Ovary (tissue), 10 donors: ENCODE measurements at places on chromosomes 1 and 21.

- no peak for DNase-seq
These were observed 23.3 kb downstream of the WNT2B start for GRCh38 chr1:112532064-112532463.

GRCh38 chr1:245337829-245338484 lies 183.2 kb downstream of the KIF26B start:
- no peak for DNase-seq

DNA sequence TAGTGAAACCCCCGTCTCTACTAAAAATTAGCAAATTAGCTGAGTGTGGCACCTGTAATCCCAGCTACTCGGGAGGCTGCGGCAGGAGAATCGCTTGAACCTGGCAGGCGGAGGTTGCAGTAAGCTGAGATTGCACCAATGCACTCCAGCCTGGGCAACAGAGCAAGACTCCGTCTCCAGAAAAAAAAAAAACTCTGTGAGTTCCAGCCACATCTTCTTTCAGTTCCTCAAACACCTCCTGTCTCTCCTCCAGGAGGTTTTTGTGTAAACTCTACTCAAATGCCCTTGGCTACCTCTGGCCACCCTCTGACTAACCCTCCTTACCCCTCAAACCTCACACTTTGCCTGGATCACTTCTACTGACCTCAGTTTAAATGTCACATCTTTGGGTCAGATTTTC lies 38.1 kb downstream of the RCSD1 start:
- no peak for DNase-seq

DNA sequence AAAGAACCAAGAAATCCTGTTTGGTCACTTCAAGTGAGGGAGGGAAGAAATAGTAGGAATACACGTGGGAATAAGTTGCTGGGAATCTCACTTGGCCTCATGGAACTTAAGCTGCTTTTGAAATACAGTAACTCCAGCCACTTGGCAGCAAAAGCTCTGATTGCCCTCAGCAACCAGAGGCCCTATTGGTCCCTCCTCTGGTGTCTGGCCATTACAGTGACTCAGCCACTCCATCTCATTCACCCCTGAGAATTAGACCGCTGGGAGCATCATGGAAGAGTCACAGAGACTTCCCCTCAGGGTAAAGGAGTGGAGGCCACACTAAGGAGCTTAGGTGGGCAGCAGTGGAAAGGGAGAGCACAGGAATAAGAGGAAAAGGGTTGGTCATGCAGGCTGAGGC lies 99.6 kb downstream of the ELAVL4 start:
- no peak for DNase-seq

DNA sequence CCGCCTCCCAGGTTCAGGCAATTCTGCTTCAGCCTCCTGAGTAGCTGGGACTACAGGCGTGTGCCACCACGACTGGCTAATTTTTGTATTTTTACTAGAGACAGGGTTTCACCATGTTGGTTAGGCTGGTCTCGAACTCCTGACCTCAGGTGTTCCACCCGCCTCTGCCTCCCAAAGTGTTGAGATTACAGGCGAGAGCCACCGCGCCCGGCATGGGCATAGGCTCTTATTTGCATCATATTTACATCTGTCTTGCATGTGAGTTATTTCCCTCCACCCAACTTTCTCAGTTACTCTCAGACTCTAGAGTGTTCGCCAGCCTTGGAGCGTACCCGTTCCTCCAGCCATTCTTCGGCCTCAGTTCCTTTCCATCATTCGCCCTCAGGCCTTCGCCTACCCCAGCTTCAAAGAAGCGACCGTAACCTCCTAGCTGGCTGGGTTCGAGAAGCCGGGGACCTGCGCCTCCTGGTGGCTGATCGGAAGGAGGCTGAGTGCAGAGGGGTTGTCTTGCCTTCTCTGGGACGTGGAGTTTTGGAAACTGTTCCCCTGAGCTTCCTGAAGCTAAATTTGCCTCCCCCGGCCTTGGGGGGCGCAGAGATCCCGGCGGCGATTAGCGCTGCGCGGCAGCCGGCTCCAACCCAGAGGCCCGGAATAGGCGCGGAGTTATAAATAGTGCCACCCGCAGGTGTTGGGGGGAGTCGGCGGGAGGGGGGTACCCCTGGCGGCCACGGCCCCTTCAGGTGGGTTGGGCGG lies 3.6 kb upstream of the ZBTB7B start:
- peak; percentile 81 for DNase-seq

- DNase-seq = no peak
These were observed 121.0 kb upstream of the UBE2U start for GRCh38 chr1:64082459-64082858.

- no peak for DNase-seq
These were observed 82.1 kb downstream of the NENF start for GRCh38 chr1:212514782-212515181.

- DNase-seq = no peak
These were observed 10.4 kb upstream of the UHMK1 start for GRCh38 chr1:162487241-162487640.

GRCh38 chr1:25756215-25756614 lies 43.8 kb upstream of the SELENON start:
- DNase-seq = no peak

GRCh38 chr21:16258844-16259611 lies 529.2 kb downstream of the USP25 start:
- DNase-seq = no peak

- DNase-seq = no peak
These were observed 33.5 kb upstream of the CCDC27 start for GRCh38 chr1:3718764-3719163.

- DNase-seq = peak; percentile 56
These were observed 73.9 kb downstream of the RAP1GAP start for GRCh38 chr1:21594935-21595897.

- no peak for DNase-seq
These were observed 2.2 kb upstream of the USP24 start for GRCh38 chr1:55217226-55217986.

DNA sequence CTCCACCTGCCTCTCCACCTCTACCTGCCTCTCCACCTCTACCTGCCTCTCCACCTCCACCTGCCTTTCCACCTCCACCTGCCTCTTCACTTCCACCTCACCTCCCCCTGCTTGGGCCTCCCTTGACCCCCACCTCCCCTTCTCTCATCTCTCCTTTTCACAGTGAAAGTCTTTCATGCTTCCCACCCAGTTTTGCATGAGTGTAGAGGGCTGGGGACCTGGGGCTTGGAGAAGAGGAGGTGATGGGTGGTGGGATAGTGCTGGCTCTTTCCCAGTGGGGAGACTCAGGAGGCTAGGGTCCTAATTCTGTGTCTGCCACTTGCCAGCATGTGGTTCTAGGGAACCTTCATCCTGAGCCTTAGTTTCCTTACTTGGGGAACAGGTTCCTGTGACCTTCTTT lies 316.2 kb upstream of the C1orf174 start:
- DNase-seq = no peak

GRCh38 chr1:235946571-235946981 lies 79.9 kb upstream of the LYST start:
- no peak for DNase-seq

GRCh38 chr1:28751315-28752060 lies 14.7 kb downstream of the YTHDF2 start:
- no peak for DNase-seq

- DNase-seq = no peak
These were observed 58.9 kb downstream of the FBXO2 start for GRCh38 chr1:11595285-11595684.

GRCh38 chr1:161987872-161988271 lies 35.8 kb downstream of the OLFML2B start:
- DNase-seq = no peak

DNA sequence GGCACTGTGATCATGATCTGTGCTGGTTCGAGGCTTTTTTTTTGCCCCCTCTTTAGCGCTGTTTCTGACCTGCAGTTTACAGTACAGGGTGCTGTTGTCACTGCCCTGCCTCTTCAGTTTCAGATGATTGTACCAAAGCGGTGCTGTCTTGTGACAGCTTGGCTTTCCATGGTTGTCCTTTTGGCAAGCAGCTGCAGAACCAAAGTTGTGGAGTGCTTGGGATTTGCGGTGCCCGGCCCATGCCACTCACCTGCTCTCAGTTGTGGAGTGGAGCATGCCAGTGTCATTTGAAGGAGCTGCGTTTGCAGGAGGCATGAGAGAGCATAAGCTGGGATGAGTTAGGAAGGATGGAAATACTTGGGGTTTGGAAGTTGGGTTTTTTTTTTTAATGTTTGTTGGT lies 48.4 kb downstream of the DOP1B start:
- DNase-seq = no peak

GRCh38 chr21:20997636-20998455 lies at the start of gene NCAM2:
Gene NCAM2 (plus strand): TSS chr21:20998409.
- DNase-seq = peak; percentile 70

- no peak for DNase-seq
These were observed 23.1 kb downstream of the WNT4 start for GRCh38 chr1:22119626-22120468.

DNA sequence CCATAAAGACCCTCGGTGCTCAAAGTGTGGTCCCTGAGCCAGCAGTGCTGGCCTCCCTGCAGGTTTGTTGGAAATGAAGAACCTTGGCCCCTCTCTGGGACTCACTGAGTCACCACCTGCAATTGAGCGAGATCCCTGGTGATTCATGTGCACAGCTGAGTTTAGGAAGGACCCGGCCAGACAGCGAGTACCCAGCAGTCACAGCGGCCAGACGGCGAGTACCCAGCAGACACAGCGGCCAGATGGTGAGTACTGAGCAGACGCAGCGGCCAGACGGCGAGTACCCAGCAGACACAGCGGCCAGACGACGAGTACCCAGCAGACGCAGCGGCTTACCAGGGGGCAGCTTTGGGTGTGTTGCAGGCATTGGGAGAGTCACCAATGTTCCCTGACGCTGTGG lies 123.8 kb downstream of the PRDM16 start:
- no peak for DNase-seq

DNA sequence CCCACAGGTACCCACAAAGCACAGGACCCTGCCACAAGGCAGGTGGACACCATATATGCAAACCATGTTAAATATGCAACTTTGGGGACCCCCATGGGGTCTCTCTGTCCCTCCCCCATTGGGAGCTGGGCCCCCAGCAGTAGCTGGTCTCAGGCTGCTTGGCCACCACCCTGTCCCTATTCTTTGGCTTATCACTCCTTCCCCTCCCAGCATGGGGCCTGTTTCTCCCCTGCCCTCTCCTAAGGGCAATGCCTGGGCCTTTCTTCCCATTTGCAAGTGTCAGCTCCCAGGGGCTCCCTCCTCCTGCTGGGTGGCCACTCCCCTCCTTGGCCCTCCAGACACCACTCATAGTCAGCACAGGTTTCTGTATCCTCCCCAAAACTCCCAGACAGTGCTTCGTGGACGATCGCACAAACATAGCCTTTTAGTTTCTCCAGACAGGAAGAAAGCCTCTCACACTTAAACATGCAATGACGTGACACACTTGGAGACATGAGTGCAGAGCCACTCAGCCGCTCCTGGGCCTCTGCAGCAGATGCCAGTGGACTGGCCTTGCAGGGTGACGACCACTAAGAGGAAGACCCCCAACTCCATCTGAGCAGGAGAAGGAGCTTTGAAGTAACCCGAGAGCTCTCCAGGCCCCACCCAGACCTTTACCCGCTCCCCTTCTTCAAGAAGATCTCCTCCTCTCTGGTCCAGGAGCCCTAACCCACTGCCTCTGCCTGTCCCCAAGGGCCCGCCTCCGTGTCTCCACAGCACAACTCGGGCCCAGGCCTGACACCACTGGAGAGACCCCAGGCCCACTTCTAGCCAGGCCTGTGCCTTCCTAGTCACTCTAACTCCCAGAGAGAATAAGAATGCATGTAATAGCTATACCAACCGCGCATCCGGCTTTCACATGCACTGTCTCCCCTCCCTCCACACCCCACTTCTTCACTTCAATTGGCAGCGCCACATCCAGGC lies 22.9 kb downstream of the CITED4 start:
- DNase-seq = no peak

DNA sequence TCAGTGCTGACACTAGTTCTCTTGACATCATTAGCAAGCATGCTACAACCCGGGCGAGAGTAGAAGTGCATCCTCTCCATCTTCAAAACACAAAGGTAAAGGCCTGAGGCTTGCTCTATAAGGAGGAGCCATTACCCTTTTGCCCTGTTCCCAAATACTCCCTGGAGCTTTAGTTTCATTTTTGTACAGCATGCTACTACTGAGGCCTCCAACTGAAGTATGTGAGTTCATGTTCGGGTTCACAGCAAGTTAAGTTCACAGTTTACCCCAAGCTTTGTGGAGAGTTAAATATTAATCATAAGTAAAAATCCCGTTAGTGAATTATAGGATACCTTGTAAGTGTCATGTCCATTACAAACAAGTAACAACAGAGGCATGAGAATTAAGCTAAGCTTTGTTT lies 156.6 kb downstream of the APP start:
- no peak for DNase-seq

- no peak for DNase-seq
These were observed 4.3 kb downstream of the TAF5L start for GRCh38 chr1:229621663-229622062.

DNA sequence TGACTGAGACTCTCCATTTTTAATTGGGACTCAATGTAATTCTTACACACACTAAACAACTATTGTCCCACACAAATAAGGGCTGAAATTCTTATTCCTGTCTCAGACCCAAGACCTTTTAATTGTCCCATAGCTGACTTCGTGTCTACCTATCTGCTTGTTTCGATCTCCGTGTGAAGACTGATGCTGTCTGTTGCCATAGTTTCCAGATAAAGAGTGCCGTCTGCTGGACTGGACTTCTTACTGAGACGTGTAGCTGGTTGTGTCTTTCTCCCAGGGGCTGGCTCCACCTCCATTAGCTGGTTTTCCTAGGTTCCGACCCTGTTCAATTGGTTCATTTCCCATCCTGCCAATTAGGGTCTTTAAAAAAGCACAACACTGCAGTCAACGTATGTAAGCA lies 235.3 kb upstream of the PLXNA2 start:
- DNase-seq = no peak

DNA sequence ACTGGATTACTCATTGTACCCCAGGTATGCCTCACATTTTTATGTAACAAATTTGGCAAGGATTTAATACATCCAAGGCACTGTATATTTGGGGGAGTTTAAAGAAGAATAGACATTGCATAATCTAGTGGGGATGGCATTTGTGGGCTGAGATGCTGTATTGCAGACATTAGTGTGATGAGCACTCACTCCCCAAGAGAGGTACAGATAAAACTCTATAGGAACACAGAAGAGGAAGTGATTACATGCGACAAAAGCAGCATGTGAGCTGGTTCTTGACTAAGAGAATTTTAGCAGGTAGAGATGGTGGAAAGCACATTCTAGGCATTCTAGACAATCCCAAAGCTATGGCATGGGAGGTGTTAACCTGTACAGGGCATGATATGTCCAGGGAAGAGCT lies 24.2 kb upstream of the CDC14A start:
- no peak for DNase-seq

GRCh38 chr1:183908079-183908478 lies 103.2 kb downstream of the RGL1 start:
- DNase-seq = no peak

GRCh38 chr1:170807432-170807831 lies 127.9 kb upstream of the MROH9 start:
- DNase-seq = no peak

DNA sequence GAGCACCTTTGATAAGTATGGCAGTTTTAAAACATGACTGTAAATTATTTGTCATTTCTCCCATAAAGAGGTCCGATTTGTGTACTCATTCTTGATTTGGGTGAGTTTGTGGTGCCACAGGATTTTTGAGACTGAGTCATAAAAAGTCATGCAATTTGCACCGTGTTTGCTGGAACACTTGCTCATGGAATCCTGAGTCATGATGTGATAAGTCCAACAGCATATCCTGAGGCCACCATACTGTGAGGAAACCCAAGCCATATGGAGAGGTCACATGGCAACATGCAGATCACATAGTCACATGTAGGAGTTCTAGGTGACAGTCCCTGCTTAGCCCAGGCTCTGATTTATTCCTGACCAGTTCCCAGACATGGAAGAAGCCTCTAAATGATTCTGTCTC lies 40.8 kb upstream of the PRRX1 start:
- DNase-seq = no peak
